ENCODE measurements at places on chromosomes 12 and 14.

- no peak for DNase-seq
These were observed 83.8 kb downstream of the PEBP1 start for GRCh38 chr12:118219772-118220171.

DNA sequence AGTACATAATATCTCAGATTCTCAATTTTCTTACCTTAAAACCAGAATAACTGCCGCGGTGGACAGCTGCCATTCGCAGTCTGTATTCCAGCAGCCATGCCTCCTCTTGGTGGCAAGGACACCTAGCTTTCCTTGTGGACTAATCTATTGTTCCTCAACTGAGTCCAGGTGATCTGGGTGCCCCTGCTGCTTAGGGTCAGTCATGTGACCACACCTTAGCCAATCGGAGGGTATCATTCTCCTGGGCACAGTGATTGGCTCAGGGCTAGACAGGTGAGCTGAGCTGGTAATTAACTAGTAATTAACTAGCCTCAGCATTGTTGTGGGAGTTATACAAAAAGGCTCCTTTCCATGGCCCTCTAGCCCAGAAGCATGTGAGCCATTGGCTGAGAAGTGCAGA, 55.0 kb downstream of the RIMBP2 start:
- no peak for DNase-seq

DNA sequence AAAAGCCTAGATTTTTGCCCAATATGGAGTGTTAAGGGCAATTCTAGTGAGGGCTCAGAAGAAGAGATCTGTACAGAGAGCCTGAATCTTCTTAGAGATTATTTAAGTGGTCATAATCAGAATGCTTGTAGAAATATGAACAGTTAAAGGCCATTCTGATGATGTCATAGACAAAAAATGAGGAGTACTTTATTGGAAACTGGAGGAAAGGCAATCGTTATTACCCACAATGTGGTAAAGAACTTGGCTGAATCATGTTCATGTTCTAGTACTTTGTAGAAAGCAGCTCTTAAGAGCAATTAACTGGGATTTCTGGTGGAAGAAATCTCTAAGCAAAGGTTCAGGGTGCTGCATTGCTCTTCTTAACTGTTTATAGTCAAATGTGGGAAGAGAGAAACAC, 36.4 kb upstream of the SYT10 start:
- no peak for DNase-seq

- DNase-seq, result no peak
These were observed 322.4 kb upstream of the DCN start for GRCh38 chr12:91505006-91505405.

DNA sequence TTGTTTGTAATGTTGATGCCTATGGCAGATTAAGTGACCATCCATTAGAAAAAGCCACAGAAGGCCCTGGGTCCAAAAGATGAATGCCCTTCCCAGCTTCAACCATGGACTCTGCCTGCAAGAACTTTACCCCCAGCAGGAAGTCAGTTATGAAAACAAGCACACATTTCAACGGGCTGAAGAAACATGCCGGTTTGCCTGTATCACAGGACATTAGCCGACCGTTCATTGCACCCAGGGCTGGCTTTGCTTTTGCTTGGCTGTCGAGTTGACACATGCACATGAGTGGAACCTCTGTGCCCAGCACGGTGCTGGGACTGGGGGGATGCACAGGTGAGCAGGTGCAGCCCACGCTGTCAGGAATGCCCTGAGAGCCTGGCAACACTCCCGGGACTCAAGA, 1087.0 kb downstream of the BCL11B start:
- no peak for DNase-seq

GRCh38 chr14:63383776-63384367, 65.1 kb upstream of the GPHB5 start:
- peak; percentile 26 for DNase-seq

DNA sequence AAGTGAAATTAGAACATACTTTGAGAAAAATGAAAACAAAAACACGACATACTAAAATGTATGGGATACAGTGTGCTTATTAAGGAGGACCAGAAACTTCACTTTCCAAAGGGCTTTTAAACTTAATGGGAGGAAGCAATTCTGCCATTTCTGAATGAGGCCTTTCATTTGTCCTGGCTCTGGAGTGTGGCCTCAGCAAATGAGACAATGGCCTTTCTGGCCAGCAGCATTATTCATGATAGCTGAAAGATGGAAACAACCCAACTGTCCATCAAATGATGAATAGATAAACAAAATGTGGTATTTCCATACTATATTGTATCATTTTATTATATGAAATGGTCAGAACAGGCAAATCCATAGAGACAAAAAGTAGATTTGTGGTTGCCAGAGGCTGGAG, 338.6 kb downstream of the CEP128 start:
- DNase-seq, result no peak

DNA sequence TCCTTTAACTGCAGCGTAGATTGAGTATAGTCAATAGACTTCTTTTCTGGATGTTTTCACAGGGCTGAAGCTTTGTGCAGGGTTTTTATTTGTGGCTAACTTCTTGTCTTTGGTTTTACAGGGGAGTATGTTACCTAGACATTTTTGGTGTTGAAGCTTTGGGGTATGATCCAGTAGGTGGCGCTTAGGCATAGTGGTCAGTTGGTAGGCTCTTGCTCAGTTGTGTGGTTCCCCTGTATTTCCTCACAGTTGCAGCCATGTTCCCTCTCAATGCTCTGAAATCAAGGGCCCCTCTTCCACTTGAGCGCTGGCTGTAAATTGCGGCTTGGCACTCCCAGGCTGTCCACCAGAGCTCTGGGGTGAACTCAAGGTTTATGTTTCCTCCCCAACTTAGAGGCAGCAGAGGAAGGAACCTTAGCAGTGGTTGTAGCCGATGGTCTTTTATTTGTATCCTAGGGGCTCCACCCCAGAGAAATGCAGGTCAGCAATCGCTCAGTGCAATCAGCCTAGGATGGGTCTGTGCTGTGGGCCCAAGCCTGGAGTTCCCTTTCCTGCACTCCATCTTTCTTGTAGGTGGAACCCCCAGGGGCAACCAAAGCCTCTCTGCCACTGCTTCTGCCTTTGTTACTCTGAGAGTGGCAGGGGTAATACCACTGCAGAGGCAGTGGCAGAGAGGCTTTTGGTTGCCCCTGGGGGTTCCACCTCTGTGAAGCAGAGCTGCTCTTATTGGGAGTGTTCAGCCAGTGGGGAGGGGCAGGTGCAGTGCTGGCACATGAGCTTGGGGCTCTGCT, 55.1 kb downstream of the CMAS start:
- peak; percentile 84 for DNase-seq

DNA sequence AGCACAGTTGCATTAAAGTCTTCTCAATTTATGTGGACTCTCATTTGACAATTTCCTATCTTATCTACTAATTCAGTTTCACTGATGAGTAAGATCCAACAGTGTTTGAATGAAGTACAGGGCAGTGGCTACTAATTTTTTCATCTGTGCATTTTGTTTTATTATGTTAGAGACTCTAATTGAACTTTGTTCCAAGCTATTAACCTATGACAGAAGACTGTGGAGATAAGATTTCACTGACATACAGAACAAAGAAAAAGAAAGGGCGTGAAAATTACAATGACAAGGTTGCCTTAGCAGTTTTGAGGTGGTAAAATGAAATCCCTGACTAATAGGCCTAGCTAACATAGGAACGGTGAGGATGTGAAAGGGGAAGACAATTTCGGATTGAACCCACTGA, 153.2 kb upstream of the SOX5 start:
- DNase-seq, result no peak

GRCh38 chr12:76384560-76384959, 36.3 kb upstream of the BBS10 start:
- DNase-seq, result no peak

DNA sequence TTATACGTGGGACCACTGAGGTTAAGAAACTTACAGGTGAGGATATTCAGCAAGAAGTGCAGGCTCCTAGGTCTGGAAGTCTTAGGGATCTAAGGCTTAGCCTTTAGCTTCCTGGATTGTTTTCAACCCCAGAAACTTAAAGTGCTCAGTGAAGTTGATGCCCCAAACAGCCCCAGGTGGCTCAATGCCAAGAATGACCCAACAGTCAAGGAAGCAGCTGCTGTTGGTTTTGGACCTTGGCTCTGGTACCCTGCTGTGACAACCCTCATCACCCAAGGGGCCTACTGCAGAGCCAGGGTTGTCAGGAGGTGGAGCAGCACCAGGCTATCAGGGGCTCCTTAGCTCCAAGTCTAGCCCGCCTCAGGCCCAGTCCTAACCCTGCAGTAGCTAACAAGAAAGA, 36.8 kb downstream of the VDR start:
- DNase-seq, result no peak

DNA sequence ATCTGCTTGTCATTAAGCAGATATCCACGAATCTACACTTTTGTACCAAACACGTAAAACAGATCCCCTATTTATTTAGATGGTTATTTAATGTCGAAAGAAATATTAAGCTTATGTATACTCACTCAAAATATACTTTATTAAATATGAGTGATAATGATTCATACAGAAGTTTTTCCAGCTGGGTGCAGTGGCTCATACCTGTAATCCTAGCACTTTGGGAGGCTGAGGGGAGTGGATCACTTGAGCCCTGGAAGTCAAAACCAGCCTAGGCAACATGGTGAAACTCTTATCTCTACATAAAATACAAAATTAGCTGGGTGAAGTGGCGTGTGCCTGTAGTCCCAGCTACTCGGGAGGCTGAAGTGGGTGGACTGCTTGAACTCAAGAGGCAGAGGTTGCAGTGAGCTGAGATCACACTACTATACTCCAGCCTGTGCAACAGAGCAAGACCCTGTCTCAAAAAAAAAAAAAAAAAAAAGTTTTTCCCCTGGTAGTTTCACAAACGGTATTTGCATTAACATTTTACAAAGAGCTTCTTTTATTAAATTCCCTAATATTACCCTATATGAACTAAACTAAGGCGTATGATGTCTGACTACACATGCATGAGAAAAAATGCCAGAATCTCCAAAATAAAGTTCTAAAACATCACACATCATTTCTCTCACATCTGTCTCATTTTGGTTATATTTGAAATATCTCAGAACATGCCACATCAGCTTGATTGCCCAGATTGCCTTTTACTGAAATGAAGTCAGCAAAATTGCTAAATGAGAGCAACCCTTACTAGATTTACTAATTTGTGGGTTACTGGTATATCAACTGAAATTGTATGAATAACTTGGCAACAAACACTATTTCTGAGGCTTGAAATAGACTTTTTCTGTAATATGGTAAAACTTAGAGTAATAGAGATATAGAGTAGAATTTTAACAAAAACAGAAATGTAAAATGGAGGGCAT, 74.9 kb downstream of the PAWR start:
- no peak for DNase-seq

- no peak for DNase-seq
These were observed 187.2 kb downstream of the RPL10L start for GRCh38 chr14:46464341-46464740.

- DNase-seq, result no peak
These were observed 925.1 kb upstream of the ATXN7L3B start for GRCh38 chr12:73612551-73612950.

DNA sequence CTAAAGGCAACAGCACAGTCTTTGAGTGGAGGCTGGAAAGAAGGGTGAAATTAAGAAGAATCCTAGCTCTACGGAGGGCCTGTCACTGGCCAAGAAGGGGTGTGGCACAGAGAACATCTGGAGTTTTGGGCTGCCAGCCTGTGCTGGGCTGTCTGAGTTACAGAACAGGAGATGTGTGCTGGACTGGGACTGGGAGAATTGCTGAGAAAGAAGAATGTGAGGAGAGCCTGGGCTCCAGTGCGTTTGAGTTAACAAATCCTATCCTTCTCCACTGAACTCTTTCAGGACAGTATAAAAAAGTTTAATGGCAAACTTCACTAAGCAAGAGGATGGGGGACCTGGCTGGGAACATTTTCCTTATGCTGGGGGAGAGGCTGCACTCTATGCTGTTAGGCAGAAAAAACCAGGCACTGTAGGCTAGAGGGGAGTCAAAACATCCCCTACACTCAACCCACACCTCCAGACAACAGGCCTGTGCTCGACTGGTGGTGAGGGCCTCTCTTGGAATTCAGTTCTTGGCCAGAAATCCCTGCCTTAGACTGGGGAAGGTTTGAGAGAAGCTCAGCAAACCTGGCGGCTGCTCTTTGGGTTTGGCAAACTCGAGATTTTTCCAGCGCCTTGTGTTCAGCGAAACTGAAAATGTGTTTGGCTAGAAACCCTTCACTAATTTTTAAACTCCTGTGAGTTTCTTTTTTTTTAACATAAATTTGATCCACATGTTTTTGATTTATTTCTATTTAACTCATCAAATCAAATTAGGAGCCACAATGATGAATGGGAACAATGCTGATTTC, 217.3 kb downstream of the MON2 start:
- no peak for DNase-seq

GRCh38 chr12:51218607-51219161, 822 bp upstream of the POU6F1 start:
- no peak for DNase-seq

GRCh38 chr12:53803194-53803593, 51.4 kb upstream of the CISTR start:
- DNase-seq, result no peak

DNA sequence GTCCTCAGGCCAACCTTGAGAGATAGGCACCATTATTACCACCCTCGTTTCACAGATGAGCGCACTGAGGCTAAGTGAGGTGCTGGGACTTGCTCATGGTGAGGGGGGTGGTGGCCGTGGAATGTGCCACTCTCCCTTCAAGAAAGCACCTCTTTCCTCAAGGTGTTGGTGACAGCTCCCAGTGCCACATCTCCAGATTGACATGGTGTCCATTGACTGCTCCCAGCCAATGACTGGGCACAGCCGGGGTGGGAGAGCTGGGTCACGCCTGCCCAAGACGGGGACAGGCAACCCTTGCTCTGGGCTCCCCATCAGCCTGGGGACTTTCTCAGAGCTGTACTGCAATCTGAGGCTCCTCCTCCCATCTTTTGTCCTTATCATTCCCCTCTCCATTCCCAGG, 21.0 kb upstream of the MYL2 start:
- no peak for DNase-seq

Data from suppressor macrophage treated with lipopolysaccharide for 1 hour (primary cell).